Uterus (tissue), 4 donors: ENCODE measurements at places on chromosomes 2 and 18. TPM values are rescaled to one million over a fixed set of nuclear protein-coding genes. Genes with fewer than 3 reads are reported as not detected.

DNA sequence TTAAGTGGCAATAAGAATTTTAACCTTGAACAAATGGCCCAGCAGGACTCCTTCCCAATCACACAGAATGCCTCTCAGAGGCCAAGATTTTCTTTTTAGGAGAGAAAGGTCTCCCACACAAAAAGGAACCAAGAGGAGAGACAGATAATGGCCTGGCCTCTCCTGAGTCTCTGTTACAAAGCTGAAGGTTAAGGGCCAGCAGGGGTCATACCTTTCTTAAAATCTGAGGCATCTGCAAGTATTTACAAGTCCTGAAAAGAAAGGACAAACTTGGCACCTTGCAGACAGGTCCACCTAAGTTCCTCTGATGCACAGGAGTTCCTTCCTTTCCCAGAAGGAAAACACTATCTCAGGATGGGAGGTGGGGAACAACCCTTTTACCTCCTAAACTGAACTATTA is 142.3 kb downstream of the TMEM163 start:
- H3K27me3 ChIP-seq, result no peaks in the 10 kb centered on the region
- H3K4me3 ChIP-seq, result no peak overlapping the region
- H3K36me3 ChIP-seq, result no peaks in the 10 kb centered on the region
- H3K4me1 ChIP-seq, result no peaks in the 10 kb centered on the region
- DNase-seq, result no peak
- H3K27ac ChIP-seq, result no peak overlapping the region

- H3K4me1 ChIP-seq, result no peaks in the 10 kb centered on the region
- no peaks in the 10 kb centered on the region for H3K36me3 ChIP-seq
- no peaks in the 10 kb centered on the region for H3K27me3 ChIP-seq
- no peak overlapping the region for H3K27ac ChIP-seq
- H3K4me3 ChIP-seq, result no peak overlapping the region
- DNase-seq, result no peak
Measured at GRCh38 chr2:45930396-45930792, 278.9 kb downstream of the PRKCE start.

- no peak overlapping the region for H3K27ac ChIP-seq
- no peak overlapping the region for H3K4me3 ChIP-seq
- DNase-seq, result no peak
- no peaks in the 10 kb centered on the region for H3K4me1 ChIP-seq
- H3K27me3 ChIP-seq, result no peaks in the 10 kb centered on the region
- no peaks in the 10 kb centered on the region for H3K36me3 ChIP-seq
Measured at GRCh38 chr18:71250191-71250590, 961.3 kb downstream of the SOCS6 start.

- H3K36me3 ChIP-seq, result no peaks in the 10 kb centered on the region
- DNase-seq, result no peak
- no peak overlapping the region for H3K27ac ChIP-seq
- H3K27me3 ChIP-seq, result no peaks in the 10 kb centered on the region
- H3K4me3 ChIP-seq, result no peak overlapping the region
Measured at GRCh38 chr2:239321596-239322415, 79.0 kb downstream of the HDAC4 start.

- H3K36me3 ChIP-seq, result no peaks in the 10 kb centered on the region
- H3K4me3 ChIP-seq, result no peak overlapping the region
- H3K27ac ChIP-seq, result peak overlapping the region; percentile 38
- DNase-seq, result no peak
Measured at GRCh38 chr2:207847807-207848544, 78.3 kb upstream of the FZD5 start.

- H3K27ac ChIP-seq, result no peak overlapping the region
- no peaks in the 10 kb centered on the region for H3K4me1 ChIP-seq
- no peaks in the 10 kb centered on the region for H3K36me3 ChIP-seq
- no peak for DNase-seq
Measured at GRCh38 chr2:187377340-187377739, 70.7 kb downstream of the CALCRL start.

DNA sequence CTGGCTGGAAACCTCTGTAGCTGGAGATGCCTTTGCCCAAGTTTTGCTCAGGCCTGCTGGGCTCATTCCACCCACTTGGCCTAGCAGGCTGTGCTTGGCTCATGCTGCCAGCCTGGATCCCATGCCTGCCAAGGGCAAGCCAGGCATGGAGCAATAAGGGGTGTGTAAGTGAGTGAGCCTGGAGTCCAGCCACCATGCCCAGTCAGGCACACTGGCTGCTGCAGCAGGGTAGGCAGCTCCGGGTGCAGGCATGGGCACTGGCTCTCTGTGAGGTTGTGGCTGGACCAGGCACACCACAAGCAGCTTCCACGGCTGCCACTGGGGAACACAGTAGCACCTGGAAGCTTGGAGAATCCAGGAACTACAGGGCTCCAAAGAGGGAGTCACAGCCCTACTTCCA is 147.7 kb upstream of the HS6ST1 start:
- no peaks in the 10 kb centered on the region for H3K36me3 ChIP-seq
- H3K4me3 ChIP-seq, result no peak overlapping the region
- no peaks in the 10 kb centered on the region for H3K4me1 ChIP-seq
- no peak overlapping the region for H3K27ac ChIP-seq
- no peaks in the 10 kb centered on the region for H3K27me3 ChIP-seq

- no peaks in the 10 kb centered on the region for H3K4me1 ChIP-seq
- H3K27me3 ChIP-seq, result no peaks in the 10 kb centered on the region
- DNase-seq, result peak; percentile 35
- H3K4me3 ChIP-seq, result peak overlapping the region; percentile 0
- no peak overlapping the region for H3K27ac ChIP-seq
Measured at GRCh38 chr18:63979409-63979920, 9.6 kb downstream of the SERPINB8 start.

- no peak overlapping the region for H3K4me3 ChIP-seq
- no peaks in the 10 kb centered on the region for H3K4me1 ChIP-seq
- H3K27ac ChIP-seq, result no peak overlapping the region
- no peaks in the 10 kb centered on the region for H3K27me3 ChIP-seq
- H3K36me3 ChIP-seq, result no peaks in the 10 kb centered on the region
- no peak for DNase-seq
Measured at GRCh38 chr18:58025733-58026132, 18.3 kb upstream of the NEDD4L start.

DNA sequence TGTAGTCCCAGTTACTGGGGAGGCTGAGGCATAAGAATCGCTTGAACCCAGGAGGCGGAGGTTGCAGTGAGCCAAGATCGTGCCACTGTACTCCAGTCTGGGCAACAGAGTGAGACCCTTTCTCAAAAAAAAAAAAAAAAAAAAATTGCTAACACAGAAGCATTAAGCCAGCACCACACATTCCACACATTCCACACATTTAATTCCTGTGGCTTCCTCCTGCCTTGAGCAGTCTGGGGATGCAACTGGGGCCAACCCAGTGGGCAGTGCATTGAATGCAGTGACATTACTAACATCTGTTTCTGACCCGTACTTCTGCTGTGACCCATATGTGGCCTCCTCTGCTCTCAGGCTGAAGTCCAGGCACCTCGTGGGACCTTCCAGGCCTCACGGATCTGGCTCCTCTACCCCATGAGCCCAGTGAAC is 107.0 kb downstream of the BCL2L11 start:
- H3K36me3 ChIP-seq, result no peaks in the 10 kb centered on the region
- H3K4me1 ChIP-seq, result no peaks in the 10 kb centered on the region

The GPAT2 gene
- total RNA-seq, result 4.8 TPM

The SLC19A3 gene
- 0.51 TPM for total RNA-seq

The ARMC9 gene
- 47.6 TPM for total RNA-seq
